NCI-H1436 (cell line): ENCODE measurements at places on chromosomes 7 and 10.

- DNase-seq: no peak
Measured at GRCh38 chr10:128487517-128487916, 361.3 kb upstream of the MKI67 start.

- DNase-seq: no peak
Measured at GRCh38 chr7:139431010-139431409, 52.5 kb downstream of the KLRG2 start.

DNA sequence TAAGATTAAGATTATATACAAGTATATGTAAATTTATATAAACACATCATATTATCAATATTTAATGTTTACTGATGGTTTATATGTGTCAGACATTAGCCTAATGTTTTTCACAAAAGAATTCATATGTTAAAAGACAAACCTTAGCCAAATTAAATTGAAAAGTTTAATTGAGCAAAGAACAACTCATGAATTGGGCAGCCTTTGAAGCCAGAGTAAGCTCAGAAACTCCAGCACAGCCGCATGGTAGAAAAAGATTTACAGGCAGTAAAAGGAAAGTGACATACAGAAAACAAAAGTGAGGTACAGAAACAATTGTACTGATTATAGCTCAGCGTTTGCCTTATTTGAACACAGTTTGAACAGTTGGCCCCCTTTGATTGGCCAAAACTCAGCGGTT is 124.1 kb downstream of the TSPAN12 start:
- no peak for DNase-seq

GRCh38 chr7:77197141-77197540 is 2.5 kb downstream of the FGL2 start:
- no peak for DNase-seq

DNA sequence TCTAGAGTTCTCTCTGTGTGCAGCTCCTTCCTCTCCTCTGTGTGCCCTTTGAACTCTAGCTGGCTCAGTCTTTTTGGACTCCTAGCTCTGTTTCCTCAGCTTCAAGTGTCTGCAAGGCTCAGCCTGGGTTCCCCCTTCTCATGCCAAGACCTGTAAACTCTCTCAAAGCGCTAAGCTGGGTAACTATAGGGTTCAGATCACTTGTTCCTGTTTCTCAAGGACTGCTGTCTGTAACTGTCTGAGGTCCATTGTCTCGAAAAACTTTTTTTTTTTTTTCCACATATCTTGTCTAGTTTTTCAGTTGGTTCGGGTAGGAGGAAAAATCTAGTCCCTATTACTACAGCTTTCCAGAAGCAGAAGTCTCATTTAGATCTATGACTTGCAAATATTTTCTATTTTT is 46.6 kb upstream of the PPP1R17 start:
- DNase-seq: no peak
